ENCODE measurements at places on chromosomes 3 and 15. TPM values are rescaled to one million over a fixed set of nuclear protein-coding genes. Genes with fewer than 3 reads are reported as not detected.

- no peak overlapping the region for H3K27ac ChIP-seq
- H3K36me3 ChIP-seq, result no peaks in the 10 kb centered on the region
- H3K4me3 ChIP-seq, result no peak overlapping the region
- DNase-seq, result no peak
Measured at GRCh38 chr3:81302045-81302444, 459.4 kb downstream of the GBE1 start.

- H3K4me1 ChIP-seq, result peaks cover 7% of the 10 kb centered on the region
- no peak overlapping the region for H3K27ac ChIP-seq
- H3K4me3 ChIP-seq, result no peak overlapping the region
- H3K36me3 ChIP-seq, result no peaks in the 10 kb centered on the region
- H3K27me3 ChIP-seq, result no peaks in the 10 kb centered on the region
Measured at GRCh38 chr3:36937492-36937891, 7.4 kb downstream of the TRANK1 start.

DNA sequence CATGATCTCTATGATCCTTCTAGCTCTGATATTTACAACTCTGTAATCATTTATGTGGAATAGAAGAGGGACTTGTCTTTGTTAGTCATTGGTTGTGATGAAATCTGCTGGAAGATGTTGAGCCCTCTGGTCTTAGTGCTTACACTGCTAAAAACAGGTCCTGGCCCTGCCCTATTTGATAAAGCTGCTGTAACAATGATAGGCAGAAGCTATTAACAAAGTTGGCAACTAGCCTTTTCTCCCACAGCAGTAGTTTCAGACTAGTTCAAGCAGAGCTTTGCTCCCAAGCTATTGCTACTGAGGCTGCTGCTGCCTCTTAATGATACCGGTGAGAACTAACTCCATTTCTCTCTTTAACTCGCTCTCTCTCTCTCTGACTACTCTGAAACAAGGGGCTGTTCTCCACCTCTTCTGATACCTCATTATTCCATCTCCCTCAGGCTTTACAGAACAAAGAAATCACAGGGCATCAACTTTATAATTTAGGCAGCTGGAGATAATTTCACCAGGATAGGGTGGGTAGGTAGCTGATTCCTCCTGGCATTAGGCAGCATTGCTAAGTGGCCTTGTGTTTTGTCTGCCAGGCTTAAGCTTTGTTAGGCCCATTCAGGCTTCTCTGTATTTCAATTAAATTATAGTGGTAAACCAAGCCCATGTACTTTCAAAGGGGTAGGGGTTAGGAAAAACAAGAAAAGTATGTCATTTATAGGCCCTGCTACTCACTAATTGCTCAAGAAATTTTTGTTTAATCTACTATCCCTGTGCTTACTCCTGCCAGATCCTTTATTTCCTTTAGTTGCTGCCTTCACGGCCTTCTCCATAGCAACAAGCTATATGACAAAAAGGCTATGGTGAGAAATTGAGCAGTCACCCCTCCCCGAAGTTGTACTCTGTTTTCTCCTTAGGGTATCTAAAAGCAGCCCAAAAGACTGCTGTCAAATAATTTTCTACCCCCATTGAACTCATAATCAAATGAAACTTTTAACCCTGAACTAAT lies 139.6 kb downstream of the RBPMS2 start:
- H3K27ac ChIP-seq, result peak overlapping the region; percentile 69
- peaks cover 6% of the 10 kb centered on the region for H3K36me3 ChIP-seq
- H3K4me3 ChIP-seq, result peak overlapping the region; percentile 17

GRCh38 chr3:169953462-169954141 lies 13.0 kb upstream of the SEC62 start:
- no peak for DNase-seq
- H3K36me3 ChIP-seq, result no peaks in the 10 kb centered on the region

GRCh38 chr3:155308831-155309230 lies 15.3 kb upstream of the STRIT1 start:
- H3K4me3 ChIP-seq, result no peak overlapping the region
- no peak for DNase-seq
- no peak overlapping the region for H3K27ac ChIP-seq
- H3K36me3 ChIP-seq, result no peaks in the 10 kb centered on the region

CD96 gene
- 0.33 TPM for total RNA-seq

DNA sequence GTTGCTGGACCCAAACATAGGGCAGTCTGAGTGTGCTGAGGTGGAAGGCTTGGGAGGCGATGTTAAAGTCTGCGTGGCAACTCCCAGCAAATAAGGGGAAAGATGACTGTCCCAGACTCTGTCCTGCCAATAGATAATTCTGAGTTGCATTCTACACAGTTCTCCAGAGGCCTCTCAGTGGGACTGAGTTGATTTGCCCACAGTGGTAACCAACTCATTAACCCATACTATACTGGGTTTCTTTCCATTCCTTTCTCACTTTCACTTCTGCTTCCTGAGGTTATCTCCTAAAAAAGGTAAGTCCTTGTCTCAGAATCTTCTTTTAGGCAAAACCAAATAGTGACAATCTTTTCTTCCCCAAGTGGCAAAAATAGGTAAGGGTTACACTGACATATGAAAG lies 549.9 kb upstream of the DPPA4 start:
- DNase-seq, result no peak
- no peaks in the 10 kb centered on the region for H3K4me1 ChIP-seq
- H3K27ac ChIP-seq, result no peak overlapping the region
- H3K36me3 ChIP-seq, result no peaks in the 10 kb centered on the region

PLA2G4D gene
- total RNA-seq, result not detected

FSTL1 gene
- 243 TPM for total RNA-seq

DNA sequence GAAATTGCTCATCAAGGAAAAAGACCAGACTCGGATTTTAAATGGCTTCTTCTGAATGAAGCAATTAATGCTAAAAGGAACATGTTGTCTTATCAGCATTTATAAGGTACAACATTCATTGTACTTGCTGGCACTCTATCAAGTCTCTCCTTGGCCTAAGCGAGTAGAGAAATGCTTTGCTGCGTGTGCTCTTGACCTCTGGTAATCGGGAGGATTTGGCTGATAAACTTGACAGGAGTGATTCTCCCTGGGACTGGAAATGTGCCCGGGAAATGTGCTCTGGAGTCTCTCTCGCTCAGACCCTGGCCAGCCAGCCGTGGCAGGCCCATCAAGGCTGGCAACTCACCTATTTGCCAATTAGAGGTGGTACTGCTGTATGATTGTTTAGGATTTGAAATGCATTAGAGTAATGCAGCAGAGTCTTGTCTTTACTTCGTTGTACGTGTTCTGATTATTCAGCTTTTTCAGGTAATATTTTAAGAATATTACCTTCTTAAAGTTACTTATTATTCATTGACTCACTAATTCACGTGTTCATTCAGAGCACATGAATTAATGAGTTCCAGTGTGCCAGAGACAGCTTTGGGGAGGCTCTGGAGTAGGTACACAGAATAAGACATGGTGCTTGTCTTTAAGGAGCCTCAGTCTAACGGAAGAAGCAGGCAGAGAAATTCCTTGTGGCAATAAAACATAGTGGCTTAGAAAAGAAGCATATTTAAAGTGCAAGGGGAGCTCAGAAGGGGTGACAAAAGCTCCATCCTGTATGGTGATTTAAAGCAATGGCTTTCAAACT lies 48.0 kb upstream of the TPRG1 start:
- no peak overlapping the region for H3K4me3 ChIP-seq
- no peaks in the 10 kb centered on the region for H3K27me3 ChIP-seq
- peaks cover 22% of the 10 kb centered on the region for H3K4me1 ChIP-seq
- peak; percentile 64 for DNase-seq
- H3K27ac ChIP-seq, result peak overlapping the region; percentile 76
- no peaks in the 10 kb centered on the region for H3K36me3 ChIP-seq

- H3K4me3 ChIP-seq, result peak overlapping the region; percentile 93
- H3K27ac ChIP-seq, result peak overlapping the region; percentile 88
- DNase-seq, result no peak
- H3K27me3 ChIP-seq, result no peaks in the 10 kb centered on the region
- H3K4me1 ChIP-seq, result peaks cover 26% of the 10 kb centered on the region
Measured at GRCh38 chr15:68228971-68229385, 550 bp downstream of the CLN6 start.

- H3K27me3 ChIP-seq, result no peaks in the 10 kb centered on the region
- peaks cover 42% of the 10 kb centered on the region for H3K4me1 ChIP-seq
- no peak for DNase-seq
- no peak overlapping the region for H3K4me3 ChIP-seq
- H3K36me3 ChIP-seq, result peaks cover 63% of the 10 kb centered on the region
- peak overlapping the region; percentile 29 for H3K27ac ChIP-seq
Measured at GRCh38 chr3:38573556-38573955, 75.9 kb downstream of the SCN5A start.

DNA sequence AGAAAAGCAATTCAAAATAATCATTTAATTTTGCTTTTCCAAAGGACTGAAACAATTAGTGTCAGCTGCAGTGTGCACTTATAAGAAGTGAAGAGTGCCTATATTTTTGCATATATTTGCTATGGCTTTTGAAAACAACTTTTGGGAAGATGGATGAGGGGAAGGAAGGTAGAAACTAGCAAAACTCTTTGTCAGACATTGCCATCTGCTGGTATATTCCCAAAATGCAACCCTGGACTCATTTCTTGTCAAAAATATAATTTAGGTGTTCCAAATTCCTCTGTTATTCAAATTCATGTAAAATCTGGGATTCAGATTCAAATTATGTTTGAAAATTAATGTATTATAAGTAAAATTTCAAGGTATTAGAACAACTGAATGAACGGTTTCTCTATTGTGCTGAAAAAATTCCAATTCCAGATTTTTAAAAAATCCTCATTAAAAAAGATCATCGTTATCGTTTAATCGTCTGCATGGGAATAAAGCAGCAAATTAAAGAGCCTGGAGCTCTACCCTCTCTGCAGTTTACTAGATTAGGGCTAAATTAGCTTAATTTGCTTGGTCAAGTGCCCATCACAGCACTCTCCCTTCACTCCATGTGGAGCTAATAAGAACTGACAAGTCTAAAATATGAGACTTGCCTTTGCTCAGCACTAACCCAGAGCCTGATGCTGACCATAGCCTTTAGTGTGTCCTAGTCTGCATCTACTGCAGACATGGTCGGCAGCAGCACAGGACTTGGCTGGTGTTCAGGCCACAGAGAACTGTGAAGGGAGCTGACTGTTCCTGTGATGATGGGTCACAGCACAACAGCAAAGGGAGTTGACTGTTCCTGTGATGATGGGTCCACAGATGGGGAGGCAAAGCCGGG lies 67.9 kb upstream of the MITF start:
- H3K36me3 ChIP-seq, result no peaks in the 10 kb centered on the region
- DNase-seq, result peak; percentile 24
- no peak overlapping the region for H3K4me3 ChIP-seq

C2CD4A gene
- not detected for total RNA-seq

DNA sequence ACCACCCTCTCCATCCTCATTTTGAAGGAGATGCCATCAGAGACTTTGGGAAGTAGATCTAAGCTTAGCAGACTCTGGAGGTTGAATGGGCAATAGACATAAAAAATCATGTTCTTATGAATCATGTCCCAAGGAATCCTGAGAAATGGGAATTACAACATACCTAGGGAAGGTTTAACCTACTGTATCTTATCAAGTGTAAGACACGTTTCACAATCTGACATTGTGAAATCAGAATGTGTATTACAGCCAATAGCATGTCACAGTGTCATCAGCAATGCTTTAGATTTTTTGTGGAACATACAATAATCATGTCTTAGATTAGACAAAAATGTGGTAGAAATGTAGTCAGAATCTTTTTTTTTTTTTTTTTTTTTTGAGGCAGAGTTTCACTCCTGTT lies 332.4 kb upstream of the TLE3 start:
- DNase-seq, result no peak
- peaks cover 29% of the 10 kb centered on the region for H3K27me3 ChIP-seq
- H3K36me3 ChIP-seq, result no peaks in the 10 kb centered on the region
- H3K27ac ChIP-seq, result no peak overlapping the region
- no peak overlapping the region for H3K4me3 ChIP-seq
- H3K4me1 ChIP-seq, result peaks cover 15% of the 10 kb centered on the region
